SW 1271 (cell line): ENCODE measurements at places on chromosomes 1 and 21.
A peak's percentile ranks its signal among the peaks of the same experiment; 100 is the strongest.

DNA sequence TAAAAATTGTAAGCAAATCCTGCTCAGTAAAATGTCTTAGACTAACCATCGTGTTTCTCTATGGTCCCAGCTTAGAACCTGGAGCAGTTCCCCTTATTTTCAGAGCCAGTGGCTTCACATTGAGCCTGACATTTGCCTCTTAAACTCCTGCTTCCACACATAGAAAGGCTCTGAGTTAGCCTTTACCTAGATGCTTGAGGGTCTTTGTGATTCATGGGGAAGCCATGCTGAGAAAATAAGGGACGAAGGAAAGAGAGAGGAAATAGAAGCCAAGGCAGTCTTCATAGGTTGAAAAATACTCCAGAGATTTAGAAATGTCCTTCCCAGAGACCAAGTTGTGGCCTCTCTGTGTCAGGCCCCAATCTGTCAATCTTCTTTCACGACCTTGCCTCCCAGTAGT, 16.1 kb upstream of the RBBP5 start:
- no peak for DNase-seq

- no peak for DNase-seq
Measured at GRCh38 chr1:201501812-201502510, 5.0 kb downstream of the CSRP1 start.

GRCh38 chr1:25795946-25796810, 3.8 kb upstream of the SELENON start:
- no peak for DNase-seq

GRCh38 chr1:67440339-67440738, 10.1 kb upstream of the SERBP1 start:
- no peak for DNase-seq

GRCh38 chr1:99768524-99769245, 2.2 kb upstream of the FRRS1 start:
- DNase-seq: no peak

DNA sequence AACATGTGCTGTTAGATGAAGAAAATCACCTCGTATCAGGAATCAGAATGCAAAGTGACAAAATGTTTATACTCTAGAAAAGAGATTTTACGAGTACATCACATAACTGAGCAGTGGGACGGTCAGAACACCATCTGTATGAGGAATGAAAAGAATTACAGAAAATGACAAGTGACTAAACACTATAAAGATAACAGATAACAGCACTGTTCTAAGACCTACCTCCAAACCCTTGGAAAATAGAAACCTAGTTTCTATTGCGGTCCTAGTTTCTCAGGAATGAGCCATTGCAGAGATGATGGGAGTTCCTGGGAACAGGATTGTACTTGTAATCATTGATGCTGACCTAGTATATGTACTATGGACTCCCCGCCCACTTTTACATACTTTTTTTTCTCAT, 839.4 kb upstream of the ADAMTS5 start:
- DNase-seq: no peak

DNA sequence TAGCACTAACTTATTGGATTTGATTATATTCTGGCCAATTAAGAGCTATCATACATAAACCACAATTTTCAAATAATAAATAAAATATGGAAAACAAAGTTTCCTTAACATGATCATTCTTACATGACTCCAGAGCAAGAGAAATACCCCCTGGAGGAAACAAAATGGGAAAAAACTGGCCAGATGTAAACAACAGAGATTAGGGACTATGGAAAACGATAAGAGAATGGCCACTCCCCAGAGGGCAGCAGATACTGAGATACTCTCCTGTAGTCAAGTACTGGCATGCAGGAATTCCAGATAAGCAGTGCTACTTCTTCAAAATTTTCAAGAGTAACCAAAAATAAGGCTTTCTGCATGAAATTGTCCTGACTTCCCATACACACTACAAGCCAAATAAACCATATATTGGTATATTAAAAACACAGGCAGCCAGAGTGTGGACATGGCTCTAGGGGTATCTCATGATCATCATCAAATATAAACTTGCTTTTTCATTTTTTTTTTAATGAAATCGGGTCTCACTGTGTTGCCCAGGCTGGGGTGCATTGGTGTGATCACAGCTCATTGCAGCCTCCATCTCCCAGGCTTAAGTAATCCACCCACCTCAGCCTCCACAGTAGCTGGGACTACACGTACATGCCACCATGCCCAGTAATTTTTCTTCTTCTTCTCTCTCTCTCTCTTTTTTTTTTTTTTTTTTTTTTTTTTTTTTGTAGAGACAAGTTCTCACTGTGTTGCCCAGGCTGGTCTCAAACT, 118.5 kb downstream of the EIF4G3 start:
- DNase-seq: no peak

DNA sequence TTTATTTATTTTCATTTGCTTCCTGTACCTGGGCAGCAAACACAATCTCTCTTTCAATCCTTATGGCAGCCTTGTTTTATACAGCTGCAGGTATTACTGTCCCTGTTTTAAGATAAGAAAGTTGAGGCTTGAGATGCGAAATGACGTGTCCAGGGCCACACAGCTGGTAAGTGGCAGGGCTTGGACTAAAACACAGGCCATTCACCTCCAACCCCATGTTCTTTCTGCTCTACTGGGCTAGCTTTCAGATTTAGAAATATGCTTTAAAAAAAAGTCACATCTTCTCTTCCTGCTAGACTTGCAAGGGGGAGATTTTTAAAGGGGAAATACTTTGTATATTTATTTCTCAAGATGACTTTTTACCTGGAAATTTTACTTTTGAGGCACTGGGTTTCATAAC, 62.8 kb downstream of the CNST start:
- no peak for DNase-seq

DNA sequence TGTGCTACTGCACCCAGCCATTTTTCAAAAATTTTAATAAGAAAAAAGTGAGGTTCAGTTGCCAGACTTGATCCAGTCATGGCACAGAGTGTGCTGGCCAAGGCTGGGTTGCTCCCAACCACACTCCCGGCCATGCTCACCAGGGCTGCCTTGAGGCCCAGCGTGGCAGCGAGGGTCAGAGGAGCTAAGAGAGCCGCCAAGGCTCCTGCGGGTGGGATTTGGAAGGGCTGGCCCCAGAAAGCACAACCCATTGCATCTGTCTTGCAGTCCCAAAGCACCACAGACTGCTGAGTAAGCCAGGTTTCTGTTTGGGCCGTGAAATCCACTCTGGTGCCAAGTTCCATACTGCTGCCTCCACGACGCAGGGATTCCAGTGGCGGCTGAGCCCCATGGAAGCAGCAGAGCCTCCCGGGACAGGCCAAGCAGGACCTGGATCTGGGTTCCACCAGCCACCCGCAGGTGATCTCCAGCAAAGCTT, 22.6 kb downstream of the ZBTB17 start:
- no peak for DNase-seq

- no peak for DNase-seq
Measured at GRCh38 chr1:20099533-20099932, 19.8 kb downstream of the PLA2G2D start.

DNA sequence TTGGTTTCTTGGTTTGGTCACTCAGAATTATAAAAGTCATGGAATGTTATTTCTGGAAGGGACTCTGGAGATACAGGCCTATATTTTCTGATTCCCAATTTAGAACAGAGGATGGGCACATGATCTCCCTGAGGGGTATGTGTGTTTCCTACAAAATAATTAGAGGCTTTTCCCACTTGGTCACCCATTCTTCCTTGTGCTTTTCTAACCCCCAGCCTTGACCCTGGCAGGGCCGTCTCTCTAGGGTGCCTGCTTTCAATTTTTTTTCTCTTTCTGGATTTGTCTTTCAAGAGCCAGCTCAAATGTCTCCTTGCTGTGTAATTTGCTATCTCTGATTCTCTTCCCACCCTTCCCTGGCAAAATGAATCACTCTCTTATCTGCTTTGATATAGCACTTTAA, 131.9 kb downstream of the HLX start:
- no peak for DNase-seq

GRCh38 chr1:73914951-73915350, 283.0 kb downstream of the LRRIQ3 start:
- no peak for DNase-seq

DNA sequence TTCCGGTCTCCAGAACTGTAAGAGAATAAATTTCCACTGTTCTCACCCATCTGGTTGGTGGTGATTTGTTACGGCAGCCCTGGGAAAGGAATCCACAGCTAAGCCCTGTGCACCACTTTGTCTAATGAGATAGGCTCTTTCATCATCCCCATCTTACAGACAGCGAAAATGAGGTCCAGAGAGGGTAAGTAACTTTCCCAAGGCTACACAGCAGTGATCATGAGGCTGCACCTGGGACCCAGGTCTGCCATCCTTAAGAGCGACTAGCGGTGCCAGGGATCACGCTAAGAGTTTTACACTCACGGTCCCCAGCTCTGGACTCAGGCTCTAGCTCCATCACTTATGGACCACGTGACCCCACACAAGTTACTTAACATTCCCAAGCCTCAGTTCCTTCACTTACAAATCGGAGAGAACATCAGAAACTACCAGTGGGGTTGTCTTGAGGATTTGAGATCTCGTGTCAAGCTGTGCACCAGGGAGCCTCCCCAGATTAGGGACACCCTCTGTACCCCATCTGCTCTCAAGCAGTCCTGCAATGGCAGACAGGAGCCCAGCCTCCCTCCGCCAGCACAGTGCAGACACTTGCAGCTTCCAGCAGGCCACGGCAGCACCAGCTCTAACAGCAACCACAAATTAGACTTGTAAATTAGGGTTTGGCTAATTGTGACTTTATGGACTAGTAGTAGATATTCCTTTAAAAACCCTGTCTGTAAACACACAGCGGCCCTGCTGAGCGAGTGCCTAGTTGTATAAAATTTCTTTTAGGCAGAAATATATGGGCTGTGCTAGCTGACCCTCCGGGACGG, 87.3 kb downstream of the DISP3 start:
- DNase-seq: no peak

DNA sequence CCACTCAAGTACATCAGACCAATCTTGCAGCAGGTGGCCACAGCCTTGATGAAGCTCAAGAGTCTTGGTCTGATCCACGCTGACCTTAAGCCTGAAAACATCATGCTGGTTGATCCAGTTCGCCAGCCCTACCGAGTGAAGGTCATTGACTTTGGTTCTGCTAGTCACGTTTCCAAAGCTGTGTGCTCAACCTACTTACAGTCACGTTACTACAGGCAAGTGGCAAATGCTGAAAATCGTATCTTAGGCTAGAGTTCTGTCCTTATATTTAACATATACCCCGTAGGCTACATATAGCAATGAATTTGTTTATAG, 12.1 kb downstream of the HIPK1 start:
- DNase-seq: no peak

GRCh38 chr1:155261852-155262673, at the start of gene SCAMP3:
SCAMP3 (minus strand) TSS chr1:155262360; CDS start chr1:155262151, 209 bp downstream.
- DNase-seq: peak; percentile 94

- DNase-seq: peak; percentile 9
Measured at GRCh38 chr1:208654241-208654640, 410.1 kb upstream of the PLXNA2 start.

DNA sequence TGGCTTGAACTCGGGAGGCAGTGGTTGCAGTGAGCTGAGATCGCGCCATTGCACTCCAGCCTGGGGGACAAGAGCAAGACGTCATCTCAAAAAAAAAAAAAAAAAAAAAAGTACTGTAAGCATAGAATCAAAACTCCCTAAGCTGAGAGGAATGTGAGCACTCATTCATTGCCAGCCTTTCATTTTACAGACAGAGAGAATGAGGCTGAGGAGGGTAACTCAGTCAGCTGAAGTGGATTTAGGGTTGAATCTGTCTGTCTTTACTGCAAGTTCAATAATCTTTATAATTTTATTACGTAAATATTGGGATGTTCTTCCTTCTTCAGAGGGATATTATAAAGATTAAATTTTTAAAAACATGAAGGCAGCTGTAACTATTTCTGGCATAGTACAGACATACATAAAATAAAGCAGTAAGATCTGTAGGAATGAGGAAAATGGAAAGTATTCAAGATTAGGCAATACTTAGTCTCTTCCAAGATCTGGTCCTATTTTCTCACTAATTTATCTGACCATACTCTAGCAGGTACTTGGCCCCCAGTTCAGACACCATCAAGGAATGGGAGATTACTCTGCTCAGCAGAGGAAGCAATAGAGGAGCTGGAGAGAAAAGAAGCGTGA, 24.1 kb upstream of the MNDA start:
- no peak for DNase-seq

- no peak for DNase-seq
Measured at GRCh38 chr1:170620164-170620563, 43.8 kb upstream of the PRRX1 start.

DNA sequence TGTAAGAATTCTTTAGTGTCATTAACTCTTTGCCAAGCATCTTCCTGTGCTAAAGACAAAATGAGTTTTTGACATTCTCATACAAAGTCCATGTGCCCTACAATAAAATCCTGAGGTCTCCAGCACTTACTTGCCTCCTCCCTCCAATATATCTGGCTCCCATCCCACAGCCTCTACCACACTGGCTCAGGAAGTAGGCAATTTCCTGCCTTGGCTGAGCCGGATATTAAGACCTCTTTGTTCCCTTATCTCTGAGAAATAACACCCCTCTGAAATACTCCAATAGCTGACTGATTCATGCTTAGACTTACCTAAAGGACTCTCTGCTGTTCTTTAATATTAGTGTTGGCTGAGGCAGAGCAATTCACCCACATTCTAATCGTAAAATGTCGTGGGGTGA, 37.6 kb upstream of the GORAB start:
- DNase-seq: no peak

DNA sequence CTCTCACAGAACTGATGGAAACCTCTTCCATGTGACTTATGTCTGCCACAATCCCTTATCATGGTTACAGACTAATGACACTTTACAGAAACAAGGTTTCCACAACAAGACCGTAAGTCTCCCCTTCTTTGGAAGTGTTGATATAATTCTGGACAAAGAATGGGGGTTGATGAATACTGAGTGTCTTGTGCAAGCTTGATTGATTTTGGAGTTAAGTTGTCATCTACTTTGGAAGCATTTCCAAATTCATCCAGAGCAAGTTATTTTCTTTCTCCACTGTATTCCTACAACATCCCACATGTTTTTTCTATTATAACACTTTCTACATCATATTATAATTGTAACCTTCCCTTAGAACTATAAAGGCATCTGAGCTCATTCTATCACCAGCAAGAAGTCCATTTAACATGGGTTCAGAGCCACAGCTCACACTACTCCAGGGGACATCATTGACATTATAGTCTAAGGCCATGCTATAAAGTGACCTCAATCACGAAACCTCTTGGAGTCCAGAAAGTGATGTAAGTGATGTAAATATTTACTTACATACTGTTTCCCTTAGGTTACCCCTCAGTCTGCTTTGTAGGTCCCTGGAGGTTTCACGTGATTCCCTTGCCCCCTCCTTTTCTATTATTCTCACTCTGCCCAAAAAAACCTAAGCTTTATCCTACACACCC, 125.7 kb upstream of the PBX1 start:
- no peak for DNase-seq

GRCh38 chr1:223819730-223820514, 25.8 kb downstream of the TP53BP2 start:
- no peak for DNase-seq
